ENCODE measurements at places on chromosomes 11 and 22.

GRCh38 chr11:109435121-109435742 is 13.2 kb downstream of the C11orf87 start:
- no peak for DNase-seq

GRCh38 chr11:17921659-17922415 is 91.0 kb downstream of the SERGEF start:
- DNase-seq: no peak

DNA sequence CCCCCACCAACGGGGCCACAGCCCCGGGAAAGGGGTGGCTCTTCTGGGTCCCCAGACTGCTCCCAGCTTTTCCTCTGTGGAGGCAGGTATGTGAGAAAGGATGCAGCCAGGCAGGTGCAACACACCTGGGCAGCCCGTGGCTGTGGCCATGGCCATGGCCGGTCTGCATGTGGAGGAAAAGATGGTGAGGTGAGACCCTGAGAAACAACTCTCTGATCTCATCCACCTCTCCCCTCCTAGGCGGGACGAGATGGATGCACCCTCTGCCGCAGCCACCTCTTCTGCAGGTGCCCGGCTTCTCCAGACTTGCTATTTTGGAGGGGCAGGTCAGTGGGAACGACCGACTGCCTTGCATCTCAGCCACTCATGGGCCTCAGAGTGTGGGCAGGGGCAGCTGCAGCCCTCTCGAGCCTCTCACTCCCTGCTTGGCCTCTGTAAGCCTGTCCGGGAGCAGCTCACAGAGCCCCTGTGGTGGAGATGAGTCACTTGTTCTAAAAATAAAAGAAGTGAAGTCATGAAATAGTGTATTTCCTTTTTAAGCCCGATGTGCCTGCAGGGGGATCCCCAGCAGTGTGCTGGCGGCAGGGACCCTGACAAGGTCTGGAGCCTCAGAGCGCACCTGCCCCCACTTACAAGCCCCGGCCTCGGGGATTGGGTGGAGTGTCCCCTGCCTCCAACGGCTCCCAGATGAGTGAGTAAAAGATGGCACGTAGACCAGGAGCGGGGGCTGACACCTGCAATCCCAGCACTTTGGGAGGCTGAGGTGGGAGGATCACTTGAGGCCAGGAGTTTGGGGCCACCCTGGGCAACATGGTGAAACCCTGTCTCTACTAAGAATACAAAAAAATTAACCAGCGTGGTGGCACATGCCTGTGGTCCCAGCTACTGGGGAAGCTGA is 10.7 kb downstream of the SMIM38 start:
- DNase-seq: no peak

DNA sequence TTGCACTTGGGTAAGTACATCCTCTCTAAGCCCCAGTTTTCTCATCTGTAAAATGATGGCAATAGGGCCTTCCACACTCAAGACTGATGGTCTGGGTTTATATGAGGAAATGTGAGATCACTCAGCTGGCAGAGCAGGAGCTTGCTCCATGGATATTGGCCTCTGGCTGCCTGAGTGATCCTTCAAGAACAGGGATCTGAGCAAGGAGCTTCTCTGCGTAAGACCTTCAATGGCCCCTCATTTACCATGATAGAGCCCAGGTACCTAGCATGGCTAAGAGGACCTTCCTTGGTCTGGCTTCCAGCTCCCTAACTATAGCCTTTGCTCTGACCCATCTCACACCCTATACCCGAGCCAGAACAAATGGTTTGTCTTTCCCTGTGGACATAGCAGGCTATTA is 5.5 kb downstream of the ROBO4 start:
- peak; percentile 5 for DNase-seq

GRCh38 chr11:55714982-55715888 is 53.2 kb downstream of the OR4C6 start:
- DNase-seq: no peak

DNA sequence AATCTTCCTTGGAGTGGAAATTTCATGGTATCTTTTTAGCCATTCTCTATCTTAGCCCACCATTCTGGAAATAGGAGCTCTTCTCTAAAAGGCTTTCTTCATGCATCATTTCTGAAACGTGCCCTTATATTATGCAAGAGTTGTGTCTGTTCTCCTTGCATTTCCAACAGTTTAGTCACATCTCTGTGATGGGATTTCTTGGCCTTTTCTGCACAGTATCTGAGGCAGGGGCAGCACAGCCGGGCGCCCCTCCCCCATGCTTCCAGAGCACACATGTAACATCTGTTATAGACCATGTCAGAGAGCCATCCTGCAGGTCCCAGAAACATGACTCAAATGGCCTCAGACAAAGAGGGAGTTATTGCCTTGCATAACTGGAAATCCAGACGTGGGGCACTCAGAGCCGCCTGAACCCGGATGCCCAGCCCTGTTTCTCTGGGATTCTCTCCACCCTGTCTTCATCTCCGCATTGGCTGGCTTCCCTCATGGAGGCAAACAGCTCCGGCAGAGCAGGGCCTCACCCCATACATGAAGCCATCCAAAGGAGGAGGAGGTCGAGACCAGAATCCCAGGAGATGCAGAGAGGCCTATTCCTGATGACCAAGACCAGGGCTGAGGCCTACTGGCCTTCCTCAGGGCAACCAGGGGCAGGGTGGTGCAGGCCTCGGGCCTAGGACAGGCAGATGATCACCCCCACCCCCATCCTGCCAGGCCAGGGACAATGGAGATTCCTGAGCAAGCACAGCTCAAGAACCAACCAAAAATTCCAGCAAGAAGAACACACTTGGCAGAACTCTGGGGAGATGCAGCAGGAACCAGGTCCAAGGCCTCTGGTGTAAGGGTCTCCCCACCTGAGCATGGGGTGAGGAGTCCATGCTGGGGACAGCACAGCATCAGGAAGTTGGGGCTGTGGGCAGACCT is 61.3 kb downstream of the IGLL5 start:
- no peak for DNase-seq

GRCh38 chr11:11580012-11580411 is 41.8 kb downstream of the GALNT18 start:
- DNase-seq: peak; percentile 9

DNA sequence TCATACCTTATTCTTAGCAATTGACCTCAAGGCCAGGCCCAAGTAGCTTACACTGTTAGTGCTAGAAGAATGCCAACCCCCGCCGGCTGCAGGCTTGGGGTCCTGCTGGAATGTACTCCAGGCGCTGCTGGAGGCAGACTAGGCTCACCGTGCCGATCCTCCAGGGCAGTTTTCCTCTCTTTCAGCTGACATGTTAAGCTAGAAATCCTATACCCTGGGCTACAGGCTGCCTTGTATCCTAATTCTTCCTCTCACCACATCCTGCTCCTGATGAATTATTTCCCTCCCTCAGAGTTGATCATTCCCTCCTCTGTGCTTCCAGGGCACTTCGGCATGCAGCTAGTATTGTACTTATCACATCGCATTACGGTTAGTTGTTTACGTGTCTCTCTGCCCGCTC is 3.4 kb downstream of the SPTBN2 start:
- no peak for DNase-seq

DNA sequence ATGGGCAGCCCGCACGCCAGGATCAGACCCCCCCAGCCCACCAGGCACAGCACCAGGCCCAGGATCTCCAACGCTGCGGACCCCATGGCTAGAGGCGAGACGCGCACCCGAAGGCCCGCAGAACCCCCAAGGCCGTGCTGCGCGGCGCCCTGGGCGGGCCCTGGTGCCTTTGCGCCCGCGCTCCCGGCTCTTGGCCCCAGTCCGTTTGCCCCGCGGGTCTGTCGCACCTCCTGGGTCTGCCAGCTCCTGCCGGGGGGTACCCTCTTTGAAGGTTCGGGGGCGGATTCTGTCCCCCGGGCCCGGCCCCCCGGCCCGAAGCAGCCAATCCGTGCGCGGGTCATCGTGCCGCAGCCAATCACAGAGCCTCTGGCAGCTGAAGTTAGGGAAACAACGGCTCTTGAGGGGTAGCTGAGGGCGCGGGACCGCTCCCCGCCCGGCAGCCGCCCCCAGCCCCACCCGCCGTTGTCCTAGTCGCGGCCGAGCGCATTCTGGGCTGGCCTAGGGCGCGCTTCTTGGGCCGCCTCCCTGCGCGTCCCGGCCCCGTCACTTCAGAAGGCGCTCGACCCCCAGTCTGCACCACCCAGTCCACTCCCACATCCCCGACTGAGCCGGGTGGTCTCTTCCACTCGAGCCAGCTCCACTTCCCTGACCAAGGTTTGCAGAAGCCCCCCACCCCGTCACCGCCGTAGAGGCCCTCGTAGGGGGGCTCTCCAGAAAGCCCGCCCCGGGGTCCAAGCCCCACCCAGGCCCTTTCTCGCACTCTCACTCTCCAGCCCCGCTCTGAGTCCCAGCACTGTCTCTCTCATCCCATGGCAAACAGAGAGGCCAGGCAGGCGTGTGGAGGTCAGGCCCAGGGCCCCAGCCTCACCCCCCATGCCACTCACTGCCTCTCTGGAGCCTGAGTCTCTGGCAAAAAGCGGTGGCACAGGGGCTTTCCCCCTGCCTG is at the start of gene CLDN5:
TSS of gene CLDN5 (minus strand) at position 241 of the 946 bp plus-strand sequence. CDS start at position 86, 155 bp downstream.
- DNase-seq: no peak

- no peak for DNase-seq
Observed at GRCh38 chr11:86918973-86919372, 36.2 kb downstream of the FZD4 start.
